Stimulated activated CD8-positive, alpha-beta memory T cell treated with anti-CD3 and anti-CD28 coated beads, Interleukin-4, amount 100 ng/mL, for 4 hours (primary cell): ENCODE measurements at places on chromosomes 5 and 9.

GRCh38 chr9:94081435-94081834 is 2.8 kb upstream of the PTPDC1 start:
- no peak for DNase-seq

DNA sequence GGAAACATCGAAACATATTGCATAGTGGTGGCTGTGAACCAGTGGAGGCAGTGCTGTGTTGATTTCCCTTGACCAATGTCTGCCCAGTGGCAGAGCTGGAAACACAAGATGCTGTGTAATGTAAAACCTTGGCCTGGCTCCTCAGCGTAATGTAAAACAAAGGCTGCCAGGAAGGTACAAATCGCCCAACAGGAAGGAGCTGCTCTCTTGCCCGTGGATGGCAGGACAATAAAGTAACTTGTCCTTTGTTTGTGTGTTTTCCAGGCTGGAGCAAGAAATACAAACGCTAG is 143.4 kb downstream of the PALM2AKAP2 start:
- no peak for DNase-seq

DNA sequence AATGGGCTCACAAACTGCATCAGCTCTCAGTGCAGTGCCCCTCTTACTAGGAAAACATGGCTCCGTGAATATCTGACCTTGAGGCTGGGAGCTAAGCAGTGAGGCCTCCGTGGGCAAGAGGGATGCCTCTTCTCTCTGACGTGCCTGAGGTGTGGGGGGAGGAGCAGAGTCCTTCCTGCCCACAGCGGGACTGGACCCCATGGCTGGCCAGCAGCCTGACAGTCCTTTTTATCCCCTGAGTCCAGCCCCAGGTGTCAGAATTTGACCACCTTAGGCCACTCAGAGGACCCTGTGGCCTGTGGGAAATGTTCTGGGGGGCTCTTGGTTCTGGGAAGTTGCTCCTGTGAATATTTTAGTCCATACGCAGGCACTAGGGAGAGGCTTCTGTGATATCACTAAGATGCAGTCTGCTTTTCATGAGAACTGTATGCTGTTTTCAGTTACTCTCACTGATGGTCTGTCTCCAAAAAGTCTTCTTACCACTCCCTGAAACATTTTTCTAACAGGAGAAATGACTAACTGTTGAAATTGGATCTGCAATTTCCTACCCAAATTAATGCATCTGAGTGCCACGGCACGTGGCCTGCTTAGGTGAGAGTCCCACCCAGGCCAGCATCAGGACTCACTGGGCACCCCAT is 23.4 kb downstream of the ANGPTL2 start:
- DNase-seq, result no peak

GRCh38 chr5:155406815-155407214 is 393.3 kb downstream of the KIF4B start:
- no peak for DNase-seq

DNA sequence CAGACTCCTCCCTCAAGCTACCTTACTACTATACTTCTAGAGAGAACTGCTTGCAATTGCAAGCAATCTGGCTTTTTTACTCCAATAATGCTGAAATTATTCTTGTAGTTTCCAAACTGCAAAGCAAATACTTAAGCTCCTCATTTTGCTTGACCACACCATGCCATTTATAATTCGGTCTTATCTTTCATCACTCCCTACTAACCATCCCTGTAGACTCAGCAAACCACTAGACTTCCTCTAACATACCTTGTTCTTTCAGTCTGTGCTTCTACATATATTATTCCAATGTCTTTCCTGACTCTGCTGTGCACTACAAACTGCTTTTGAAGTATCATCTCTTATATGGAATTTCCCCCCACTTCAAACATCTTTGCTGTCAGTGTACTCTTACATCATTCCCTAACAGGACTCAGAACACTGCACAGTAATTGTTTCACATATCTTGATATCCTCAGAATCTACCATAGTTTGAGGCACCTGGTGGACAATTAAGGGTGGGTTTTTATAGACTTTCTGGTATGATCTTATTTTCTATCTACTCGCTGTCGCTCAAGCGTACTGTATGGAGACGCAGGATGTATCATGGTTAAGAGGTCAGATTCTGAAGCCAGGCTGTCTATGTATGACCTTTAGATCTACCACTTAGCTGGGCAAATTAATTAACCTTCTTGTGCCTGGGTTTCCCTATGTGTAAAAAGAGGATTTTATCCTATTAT is 2.8 kb downstream of the IL6ST start:
- no peak for DNase-seq

DNA sequence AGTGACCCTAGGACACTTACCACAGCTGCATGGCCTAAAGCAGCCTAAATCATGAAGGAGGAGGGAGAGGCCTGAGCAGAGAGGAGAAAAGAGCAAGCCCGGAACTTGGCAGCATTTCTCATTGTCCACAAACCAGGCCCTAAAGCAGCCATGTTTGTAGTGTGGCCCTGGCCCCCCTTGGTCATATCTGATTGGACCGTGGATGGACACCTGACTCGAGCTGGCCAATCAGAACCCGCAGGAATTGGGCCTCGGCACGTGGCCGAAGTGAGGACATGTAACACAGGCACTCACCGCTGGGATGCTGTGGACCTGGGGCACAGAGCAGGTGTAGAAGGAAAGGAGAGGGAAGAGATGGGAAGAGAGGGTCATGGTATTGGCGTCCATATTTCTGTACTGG is 56.9 kb downstream of the ASS1 start:
- no peak for DNase-seq

DNA sequence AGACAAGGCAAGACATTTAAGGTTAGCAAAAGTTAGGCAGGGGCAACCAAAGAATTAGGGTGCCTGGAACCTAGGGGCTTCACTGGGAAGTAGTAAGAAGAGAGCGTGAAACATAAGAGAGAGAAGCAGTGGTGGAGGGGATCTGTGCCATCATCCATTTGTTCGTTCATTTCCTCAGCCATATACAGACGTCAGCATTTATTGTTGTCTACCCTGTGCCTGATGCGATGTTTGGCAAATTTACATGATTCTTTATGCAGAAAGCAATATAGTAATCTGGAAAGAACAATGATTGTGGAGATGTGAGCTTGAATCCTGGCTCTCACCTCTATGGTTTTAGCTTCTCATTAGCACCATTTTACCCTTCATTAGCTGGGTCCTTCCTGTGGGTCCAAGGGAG is 477.5 kb upstream of the MPDZ start:
- no peak for DNase-seq

DNA sequence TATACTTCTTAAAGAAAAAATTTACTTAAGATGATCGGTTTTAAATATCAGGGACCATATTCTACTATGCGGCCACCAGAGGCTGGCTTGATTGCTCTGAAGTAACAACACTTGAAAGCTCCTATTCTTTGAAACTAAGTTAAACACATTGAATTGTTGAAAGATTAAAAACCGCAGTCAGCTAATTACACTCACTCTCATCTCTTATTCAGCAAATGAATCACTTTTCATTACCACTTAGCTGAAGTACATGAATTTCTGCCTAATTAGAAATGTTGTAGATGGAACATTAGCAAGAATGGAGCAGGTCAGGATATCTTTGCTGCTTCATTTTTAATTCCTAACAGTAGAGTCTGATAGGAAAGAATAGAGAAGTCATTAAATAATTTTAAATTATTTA is 42.3 kb downstream of the LSM11 start:
- DNase-seq, result no peak

DNA sequence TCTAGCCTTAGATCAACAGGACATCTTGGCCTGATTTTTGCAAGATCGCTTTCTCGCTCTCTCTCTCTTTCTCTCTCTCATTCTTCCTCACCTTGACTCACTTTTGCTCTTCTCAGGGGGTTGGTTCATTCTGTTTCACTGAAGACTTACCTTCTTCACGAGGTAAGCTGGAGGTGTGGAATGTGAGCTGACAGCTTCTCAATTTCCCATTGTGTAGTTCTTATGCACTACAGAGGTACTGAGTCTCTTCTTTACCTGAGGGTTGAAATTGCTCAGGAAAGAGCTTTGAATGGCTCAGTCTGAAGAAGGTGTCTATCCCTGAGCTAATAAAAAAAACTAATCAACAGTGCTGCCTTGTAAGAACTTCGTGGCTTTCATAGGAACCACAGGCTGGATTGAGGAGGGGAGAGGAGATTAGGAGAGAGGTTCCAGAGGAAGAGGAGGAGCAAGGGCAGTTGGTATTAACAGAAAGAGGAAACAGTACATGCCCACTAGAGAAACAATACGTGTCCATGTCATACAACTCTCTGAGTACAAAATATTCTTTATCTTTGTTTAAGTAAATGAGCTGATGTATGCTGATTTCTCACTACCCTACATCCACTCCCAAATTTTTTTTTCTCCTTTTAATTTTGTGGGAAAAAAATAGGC is 192.2 kb downstream of the TMEM167A start:
- no peak for DNase-seq

- DNase-seq, result no peak
These were observed 31.6 kb downstream of the LMNB1 start for GRCh38 chr5:126808521-126808988.

GRCh38 chr5:95746194-95746593 is 15.1 kb downstream of the RHOBTB3 start:
- no peak for DNase-seq

DNA sequence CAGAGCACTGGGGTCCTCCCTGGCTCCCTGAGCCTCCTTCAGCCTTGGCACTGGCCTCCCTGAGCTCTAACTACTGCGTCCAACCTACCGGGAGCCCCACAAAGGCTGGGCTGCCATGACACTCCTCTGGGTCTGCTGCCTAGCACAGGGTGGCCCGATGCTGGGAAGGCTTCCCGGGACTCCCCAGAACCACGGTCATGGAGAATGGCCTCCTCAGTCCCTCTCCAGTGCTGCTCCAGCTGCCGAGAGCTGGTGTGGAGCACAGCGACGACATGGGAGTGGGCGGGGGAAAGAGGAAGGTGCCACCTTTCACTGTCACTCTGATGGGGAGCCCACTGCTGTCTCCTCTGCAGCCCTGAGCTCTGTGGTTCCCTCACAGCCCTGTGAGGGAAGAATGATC is 61.5 kb upstream of the RNF130 start:
- DNase-seq, result no peak

DNA sequence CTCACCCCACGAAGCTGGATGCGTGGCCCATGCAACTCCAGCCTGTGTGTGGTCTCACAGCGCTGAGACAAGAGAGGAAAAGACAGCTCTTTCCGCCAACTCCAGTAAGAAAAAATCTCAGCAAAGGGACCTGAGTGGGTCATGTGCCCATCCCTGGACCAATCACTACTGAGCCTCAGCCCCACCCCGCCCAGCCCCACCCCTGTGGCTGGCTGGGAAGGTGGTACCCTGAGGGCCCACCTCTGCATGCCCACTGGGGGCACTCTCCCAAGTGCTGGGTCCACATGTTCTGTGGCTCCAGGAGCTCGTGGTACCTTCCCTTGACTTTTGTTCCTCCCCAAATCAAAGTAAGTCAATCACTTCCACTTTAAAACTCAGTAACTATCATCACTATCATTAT is 105.1 kb upstream of the SMIM23 start:
- DNase-seq, result no peak

DNA sequence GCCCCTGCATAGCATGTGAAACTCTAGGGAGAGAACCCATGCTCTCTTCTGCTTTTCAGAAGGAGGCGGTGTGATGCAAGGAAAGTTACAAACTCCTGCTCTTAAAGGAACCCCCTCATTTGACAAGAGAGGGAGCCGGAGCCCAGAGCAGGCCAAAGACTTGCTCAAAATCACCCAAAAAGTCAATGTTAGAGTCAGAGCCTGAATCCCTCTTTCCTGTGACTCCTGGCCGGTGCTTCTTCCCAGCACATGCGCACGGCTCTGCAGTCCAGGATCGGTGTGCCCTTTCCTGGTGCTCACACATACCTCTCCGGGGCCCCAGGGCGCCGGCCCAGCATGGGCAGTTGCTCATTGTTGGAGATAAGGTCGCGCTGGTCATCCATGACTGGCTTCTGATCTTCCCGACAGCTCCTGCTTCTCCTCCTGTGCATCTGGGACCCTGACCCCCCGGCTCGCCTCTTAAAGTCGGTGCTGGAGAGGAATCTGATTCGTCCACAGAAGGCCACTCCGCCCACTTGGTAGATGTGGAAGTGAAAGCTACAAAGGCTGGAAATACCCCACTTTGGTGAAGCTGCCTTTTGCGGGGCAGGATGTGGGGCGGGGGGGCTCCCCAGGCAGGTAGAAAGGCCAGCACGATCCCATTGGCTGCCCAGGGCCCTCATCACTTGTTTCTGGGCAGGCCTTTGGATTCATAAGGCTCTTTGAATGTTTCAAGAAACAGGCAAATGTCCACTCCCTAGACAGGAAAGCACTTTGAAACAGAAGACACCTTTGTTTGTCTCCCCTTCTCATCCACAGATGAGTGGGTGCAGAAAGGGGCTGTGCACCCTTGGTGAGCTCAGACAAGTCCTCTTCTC is at the start of gene CD74:
Gene CD74, minus strand, starts transcription at position 592 of the 857 bp plus-strand sequence. Its CDS starts 161 bp downstream, at position 431.
- DNase-seq, result peak; percentile 90

DNA sequence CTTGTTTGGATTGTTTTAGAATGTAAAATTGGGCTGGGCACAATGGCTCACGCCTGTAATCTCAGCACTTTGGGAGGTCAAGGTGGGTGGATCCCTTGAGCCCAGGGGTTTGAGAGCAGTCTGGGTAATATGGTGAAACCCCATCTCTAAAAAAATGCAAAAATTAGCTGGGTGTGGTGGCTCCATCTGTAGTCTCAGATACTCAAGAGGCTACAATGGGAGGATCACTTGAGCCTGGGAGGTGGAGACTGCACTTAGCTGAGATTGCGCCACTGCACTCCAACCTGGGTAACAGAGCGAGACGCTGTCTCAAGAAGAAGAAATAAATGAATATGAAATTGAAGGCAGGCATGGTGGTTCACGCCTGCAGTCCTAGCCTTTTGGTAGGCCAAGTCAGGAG is 21.3 kb downstream of the MAML1 start:
- DNase-seq, result no peak

DNA sequence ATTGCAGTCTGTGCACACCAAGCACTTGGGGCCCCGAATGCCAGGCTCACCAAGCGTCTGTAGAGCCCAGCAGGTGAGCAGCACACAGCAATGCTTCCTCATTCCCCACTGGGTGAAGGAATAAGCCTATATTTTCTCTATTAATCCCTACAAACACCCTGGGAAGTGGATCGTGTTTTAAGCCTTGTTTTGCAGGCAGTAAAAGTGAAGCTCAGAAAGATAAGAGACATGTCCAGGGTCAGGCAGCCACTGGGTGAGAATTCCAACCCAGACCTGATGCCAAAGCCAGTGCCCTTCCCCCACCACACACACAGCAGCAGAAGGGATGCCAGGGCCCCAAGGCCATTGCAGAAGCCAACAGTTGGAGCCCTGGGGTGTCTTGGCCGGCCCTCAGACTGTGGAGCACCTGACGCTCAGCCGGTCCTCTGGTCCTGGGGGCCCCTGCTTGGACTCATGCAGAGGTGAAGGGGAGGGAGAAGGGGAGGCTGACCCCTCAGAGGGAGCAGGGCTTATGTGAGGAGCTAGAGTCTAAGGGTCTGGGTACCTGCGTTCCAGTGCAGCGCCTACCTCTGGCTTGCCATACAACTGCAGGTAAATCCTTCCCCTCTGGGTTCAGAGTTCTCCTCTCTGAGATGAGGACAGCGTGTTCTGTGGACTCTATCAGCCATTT is 26.3 kb upstream of the SYNPO start:
- no peak for DNase-seq

DNA sequence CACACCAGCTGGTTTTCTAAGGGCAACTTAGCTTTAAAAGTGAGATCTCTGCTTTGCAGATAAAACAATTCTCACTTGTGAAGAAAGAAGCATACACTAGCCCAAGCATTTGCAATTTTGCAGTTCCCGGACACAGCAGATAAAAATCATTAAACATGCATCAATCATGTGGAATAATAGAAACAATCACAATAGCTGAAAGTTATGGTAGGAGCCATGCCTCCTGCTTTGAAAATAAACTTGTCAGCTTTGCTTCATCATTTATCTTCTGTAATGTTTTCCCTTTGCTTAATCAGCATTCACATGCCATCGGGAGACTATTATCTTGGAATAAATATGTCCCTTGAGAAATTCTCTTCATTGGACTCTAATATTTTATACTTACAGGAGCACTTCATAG is 60.3 kb upstream of the DAB2 start:
- no peak for DNase-seq
